ENCODE measurements at places on chromosomes 16 and 17. TPM values are rescaled to one million over a fixed set of nuclear protein-coding genes. Genes with fewer than 3 reads are reported as not detected.

- DNase-seq = no peak
- peaks cover 22% of the 10 kb centered on the region for H3K27me3 ChIP-seq
- no peaks in the 10 kb centered on the region for H3K36me3 ChIP-seq
- H3K27ac ChIP-seq = no peak overlapping the region
These were observed 9.1 kb downstream of the ZNF423 start for GRCh38 chr16:49846800-49847199.

- H3K4me1 ChIP-seq = peaks cover 19% of the 10 kb centered on the region
- no peak overlapping the region for H3K27ac ChIP-seq
- no peak overlapping the region for H3K4me3 ChIP-seq
- no peak for DNase-seq
- H3K27me3 ChIP-seq = peaks cover 39% of the 10 kb centered on the region
- H3K36me3 ChIP-seq = no peaks in the 10 kb centered on the region
These were observed 2.2 kb upstream of the BICDL2 start for GRCh38 chr16:3038896-3039295.

DNA sequence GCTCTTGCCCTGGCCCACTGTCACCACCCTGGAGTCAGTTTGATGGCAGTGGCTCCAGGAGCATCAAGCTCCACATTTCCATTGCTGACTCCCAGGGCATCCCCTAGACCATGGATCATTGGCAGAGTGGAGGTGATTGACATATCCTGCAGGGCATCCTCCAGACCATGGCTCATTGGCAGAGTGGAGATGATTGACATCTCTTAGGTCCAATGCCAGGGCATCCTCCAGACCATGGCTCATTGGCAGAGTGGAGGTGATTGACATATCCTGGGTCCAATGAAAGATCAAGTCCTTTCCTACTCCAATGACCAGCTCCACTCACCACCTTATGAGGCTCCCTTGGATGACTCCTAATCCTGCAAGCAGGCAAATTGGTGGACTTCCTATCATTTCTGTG lies 174.3 kb upstream of the NLRP1 start:
- H3K4me3 ChIP-seq = no peak overlapping the region
- H3K4me1 ChIP-seq = no peaks in the 10 kb centered on the region
- no peak overlapping the region for H3K27ac ChIP-seq
- H3K36me3 ChIP-seq = no peaks in the 10 kb centered on the region

DNA sequence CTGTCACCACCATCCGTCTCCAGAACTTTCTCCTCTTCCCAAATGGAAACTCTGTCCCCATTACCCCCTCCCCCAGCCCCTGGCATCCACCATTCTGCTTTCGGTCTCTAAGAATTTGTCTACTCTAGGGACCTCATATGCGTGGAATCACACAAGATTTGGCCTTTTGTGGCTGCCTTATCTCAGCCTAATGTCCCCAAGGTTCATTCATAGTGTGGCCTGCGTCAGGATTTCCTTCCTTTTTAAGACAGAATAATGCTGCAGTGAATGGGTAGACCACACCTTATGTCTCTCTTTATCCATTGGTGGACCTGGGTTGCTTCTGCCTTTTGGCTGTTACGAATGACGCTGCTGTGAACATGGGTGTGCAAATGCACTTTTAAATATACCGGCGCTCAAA lies 139.7 kb upstream of the PLCG2 start:
- H3K36me3 ChIP-seq = no peaks in the 10 kb centered on the region
- no peak overlapping the region for H3K27ac ChIP-seq
- no peaks in the 10 kb centered on the region for H3K27me3 ChIP-seq
- H3K4me1 ChIP-seq = no peaks in the 10 kb centered on the region
- no peak for DNase-seq
- no peak overlapping the region for H3K4me3 ChIP-seq

- no peak overlapping the region for H3K27ac ChIP-seq
- no peak for DNase-seq
- no peaks in the 10 kb centered on the region for H3K36me3 ChIP-seq
- no peaks in the 10 kb centered on the region for H3K4me1 ChIP-seq
- H3K27me3 ChIP-seq = no peaks in the 10 kb centered on the region
These were observed 23.3 kb upstream of the SLC5A10 start for GRCh38 chr17:18928628-18929125.

- peaks cover 48% of the 10 kb centered on the region for H3K4me1 ChIP-seq
- H3K27me3 ChIP-seq = no peaks in the 10 kb centered on the region
- no peak overlapping the region for H3K4me3 ChIP-seq
- H3K36me3 ChIP-seq = no peaks in the 10 kb centered on the region
These were observed 6.0 kb upstream of the TPPP3 start for GRCh38 chr16:67399218-67399733.

- H3K4me1 ChIP-seq = no peaks in the 10 kb centered on the region
- peak; percentile 59 for DNase-seq
- no peak overlapping the region for H3K4me3 ChIP-seq
- H3K27ac ChIP-seq = no peak overlapping the region
- H3K36me3 ChIP-seq = no peaks in the 10 kb centered on the region
These were observed 8.6 kb upstream of the ABCC3 start for GRCh38 chr17:50626037-50626574.

GRCh38 chr17:79251824-79252223 lies 177.2 kb downstream of the ENGASE start:
- no peaks in the 10 kb centered on the region for H3K4me1 ChIP-seq
- DNase-seq = no peak
- no peak overlapping the region for H3K27ac ChIP-seq
- H3K4me3 ChIP-seq = no peak overlapping the region
- H3K36me3 ChIP-seq = no peaks in the 10 kb centered on the region

DNA sequence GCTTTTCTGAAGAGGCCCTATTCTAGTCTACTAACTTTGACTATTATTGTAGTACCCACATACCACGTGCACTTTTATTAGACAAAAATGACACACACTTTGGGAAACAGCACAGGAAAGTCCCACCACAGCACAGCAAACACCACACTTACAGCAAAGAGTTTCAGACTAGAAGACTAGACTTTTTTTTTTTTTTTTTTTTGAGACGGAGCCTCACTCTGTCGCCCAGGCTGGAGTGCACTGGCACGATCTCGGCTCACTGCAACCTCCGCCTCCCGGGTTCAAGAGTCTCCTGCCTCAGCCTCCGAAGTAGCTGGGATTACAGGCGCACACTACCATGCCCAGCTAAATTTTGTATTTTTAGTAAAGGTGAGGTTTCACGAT lies 20.1 kb downstream of the YWHAE start:
- H3K4me1 ChIP-seq = peaks cover 96% of the 10 kb centered on the region
- H3K36me3 ChIP-seq = peaks cover 10% of the 10 kb centered on the region
- H3K27ac ChIP-seq = no peak overlapping the region
- no peak overlapping the region for H3K4me3 ChIP-seq
- no peak for DNase-seq

GRCh38 chr17:49723423-49723822 lies 15.7 kb upstream of the SLC35B1 start:
- no peaks in the 10 kb centered on the region for H3K36me3 ChIP-seq
- peak; percentile 81 for DNase-seq
- no peaks in the 10 kb centered on the region for H3K27me3 ChIP-seq
- no peaks in the 10 kb centered on the region for H3K4me1 ChIP-seq

DNA sequence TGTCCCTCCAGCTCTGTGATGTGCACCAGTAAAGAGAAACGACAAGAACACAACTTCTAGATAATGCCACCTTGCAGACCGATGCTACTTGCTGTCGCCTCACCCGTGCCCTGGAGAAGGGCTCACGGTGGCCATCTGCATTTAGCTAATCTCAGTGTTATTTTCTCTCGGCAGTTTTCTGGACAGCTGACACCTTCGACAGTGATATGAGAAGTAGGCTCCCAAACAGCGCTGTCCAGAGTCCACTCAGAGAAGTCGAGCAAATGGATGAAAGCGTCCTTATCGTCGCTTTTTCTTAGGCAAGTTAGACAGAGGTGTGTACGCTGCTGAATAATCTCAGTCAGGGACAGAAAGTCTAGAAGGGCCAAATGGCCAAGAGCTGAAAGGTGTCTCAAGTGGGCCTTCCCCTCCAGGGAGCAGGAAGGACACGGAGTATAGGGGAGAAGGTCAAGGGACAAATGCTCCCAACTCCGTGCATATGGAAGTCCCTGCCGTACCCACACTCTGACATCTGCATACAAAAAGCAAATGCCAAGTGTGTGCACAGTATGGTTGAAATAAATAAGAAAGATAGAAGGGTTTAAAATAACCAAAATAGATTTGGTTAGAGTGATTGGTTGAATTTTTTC lies 42.4 kb upstream of the MYOCD start:
- no peak overlapping the region for H3K4me3 ChIP-seq
- no peaks in the 10 kb centered on the region for H3K4me1 ChIP-seq
- no peaks in the 10 kb centered on the region for H3K36me3 ChIP-seq
- DNase-seq = no peak
- no peak overlapping the region for H3K27ac ChIP-seq

DNA sequence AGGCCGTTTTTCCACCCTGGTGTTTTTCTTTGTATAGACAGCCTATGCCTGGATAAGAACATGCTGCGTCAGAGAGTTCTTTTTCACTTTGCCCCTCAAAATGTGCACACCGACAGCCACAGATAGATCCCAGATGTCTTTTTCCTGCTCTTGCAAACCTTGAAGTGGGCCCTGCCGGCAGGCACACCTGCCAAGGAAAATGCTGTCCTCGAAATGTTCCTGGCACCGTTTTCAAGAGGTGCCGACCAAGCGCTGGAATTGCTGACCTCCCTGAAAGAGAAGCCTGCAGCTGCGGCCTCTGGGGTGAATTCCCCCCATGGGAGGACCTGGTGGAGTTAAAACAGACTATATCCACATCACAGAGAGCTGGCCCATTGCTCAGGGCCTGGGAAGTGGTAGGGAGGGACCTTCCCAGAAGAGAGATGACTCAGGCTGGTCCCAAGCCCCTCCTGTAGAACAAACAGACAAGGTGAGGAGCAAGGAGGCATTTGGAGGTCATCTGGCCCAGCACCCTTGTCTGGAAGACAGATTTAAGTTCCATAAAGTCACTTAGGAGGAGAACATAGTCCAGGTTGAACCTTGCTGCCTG lies 668.1 kb downstream of the MAF start:
- DNase-seq = no peak
- no peak overlapping the region for H3K4me3 ChIP-seq
- no peak overlapping the region for H3K27ac ChIP-seq
- no peaks in the 10 kb centered on the region for H3K36me3 ChIP-seq
- H3K4me1 ChIP-seq = no peaks in the 10 kb centered on the region
- H3K27me3 ChIP-seq = no peaks in the 10 kb centered on the region

GRCh38 chr17:73534209-73534909 lies 109.9 kb downstream of the SDK2 start:
- H3K36me3 ChIP-seq = no peaks in the 10 kb centered on the region
- no peak overlapping the region for H3K4me3 ChIP-seq
- H3K27me3 ChIP-seq = no peaks in the 10 kb centered on the region

DNA sequence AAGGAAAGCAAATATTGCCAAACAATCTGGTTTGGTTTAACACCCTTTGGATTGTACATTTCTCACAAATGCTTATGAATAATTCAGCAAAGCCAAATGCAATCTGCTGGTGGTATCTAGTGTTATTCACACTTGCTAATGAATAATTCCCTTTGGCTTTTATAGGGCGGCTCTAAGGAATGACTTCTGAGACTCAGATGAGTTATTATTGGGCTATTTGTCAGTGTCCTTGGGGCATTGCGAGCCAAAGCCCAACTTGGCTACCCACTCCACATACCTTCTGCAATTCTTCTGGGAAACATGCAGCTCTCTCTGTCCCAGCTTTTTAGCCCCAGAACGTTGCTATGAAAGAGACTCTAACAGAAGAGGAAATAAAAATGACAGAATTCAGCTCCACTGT lies 41.1 kb downstream of the FTO start:
- no peaks in the 10 kb centered on the region for H3K27me3 ChIP-seq
- no peaks in the 10 kb centered on the region for H3K4me1 ChIP-seq
- no peak overlapping the region for H3K4me3 ChIP-seq
- DNase-seq = no peak
- H3K27ac ChIP-seq = no peak overlapping the region

DNA sequence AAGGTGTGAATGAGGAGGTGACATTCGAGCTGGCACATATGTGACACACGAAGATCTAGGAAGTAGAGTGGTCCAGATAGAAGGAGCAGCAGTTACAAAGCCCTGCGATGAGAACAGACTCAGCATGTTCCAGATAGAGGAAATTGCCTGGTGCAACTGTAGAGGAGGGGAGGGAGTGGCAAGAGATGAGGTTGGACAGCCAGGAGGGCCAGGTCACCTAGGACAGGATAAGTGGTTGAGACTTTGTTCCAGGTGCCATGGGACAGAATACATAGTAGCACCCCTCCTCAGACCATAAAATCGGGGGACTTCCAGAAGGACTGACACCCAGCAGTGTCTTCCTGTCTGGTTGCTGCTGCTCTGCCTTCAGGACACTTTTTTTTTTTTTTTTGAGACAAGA lies 11.0 kb upstream of the CENPT start:
- DNase-seq = no peak
- peak overlapping the region; percentile 84 for H3K27ac ChIP-seq
- peaks cover 10% of the 10 kb centered on the region for H3K36me3 ChIP-seq
- no peaks in the 10 kb centered on the region for H3K27me3 ChIP-seq

- H3K27me3 ChIP-seq = peaks cover 15% of the 10 kb centered on the region
- peak within 1 kb of the TSS; percentile 24 for H3K4me3 ChIP-seq
- no peak within 1 kb of the TSS for H3K27ac ChIP-seq
- no peaks in the 10 kb centered on the region for H3K36me3 ChIP-seq
- peak; percentile 90 for DNase-seq
- peaks cover 16% of the 10 kb centered on the region for H3K4me1 ChIP-seq
These were observed at the start of gene ATP1B2 for GRCh38 chr17:7650509-7651096. TSS of gene ATP1B2 (plus strand) at chr17:7650926. CDS start at chr17:7651519, 593 bp downstream.

- peaks cover 90% of the 10 kb centered on the region for H3K36me3 ChIP-seq
- H3K27me3 ChIP-seq = no peaks in the 10 kb centered on the region
- no peak overlapping the region for H3K27ac ChIP-seq
- no peak overlapping the region for H3K4me3 ChIP-seq
These were observed 31.0 kb upstream of the RCVRN start for GRCh38 chr17:9936095-9936494.

- H3K36me3 ChIP-seq = no peaks in the 10 kb centered on the region
- no peaks in the 10 kb centered on the region for H3K27me3 ChIP-seq
- no peak overlapping the region for H3K27ac ChIP-seq
- no peaks in the 10 kb centered on the region for H3K4me1 ChIP-seq
These were observed 38.1 kb downstream of the TEKT3 start for GRCh38 chr17:15303268-15303667.

TMC5 gene
- polyA plus RNA-seq = 4.1 TPM

REXO5 gene
- 11.2 TPM for polyA plus RNA-seq

GFER gene
- polyA plus RNA-seq = 16.7 TPM

SLC9A5 gene
- 22.3 TPM for polyA plus RNA-seq

TBC1D24 gene
- 17.5 TPM for polyA plus RNA-seq

ABCC3 gene
- 48.3 TPM for polyA plus RNA-seq

GPR139 gene
- not detected for polyA plus RNA-seq

KRT40 gene
- polyA plus RNA-seq = not detected

CEP95 gene
- polyA plus RNA-seq = 152 TPM

CCDC200 gene
- polyA plus RNA-seq = 20.2 TPM

OTOP3 gene
- not detected for polyA plus RNA-seq

PIPOX gene
- polyA plus RNA-seq = 3.3 TPM

GAST gene
- not detected for polyA plus RNA-seq

FBXO47 gene
- polyA plus RNA-seq = not detected

SOX15 gene
- 1.9 TPM for polyA plus RNA-seq

TENT4B gene
- polyA plus RNA-seq = 15.4 TPM

All from left lung (tissue), 14 donors.